Cerebellar nuclear complex (tissue), 1 donor: ENCODE measurements at places on chromosomes 3 and 15.

DNA sequence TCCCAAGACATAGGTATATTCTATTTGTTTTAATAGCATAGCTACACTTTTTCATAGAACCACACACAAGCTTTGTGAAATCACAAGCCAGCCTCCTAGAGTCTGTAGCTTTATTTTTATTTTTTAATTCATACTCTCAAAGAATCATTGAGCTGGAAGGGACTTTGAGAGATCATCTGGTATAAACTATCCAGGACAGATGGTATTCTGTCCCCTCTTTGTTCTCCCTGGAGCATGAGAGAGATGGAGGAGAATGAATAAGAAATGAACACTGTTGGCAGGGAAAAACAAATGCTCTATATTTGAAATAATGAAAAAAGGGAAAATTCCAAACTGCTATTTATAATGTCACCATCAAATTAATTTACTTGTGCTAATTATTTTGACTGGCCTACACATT is 338.7 kb upstream of the IL12A start:
- DNase-seq: no peak

GRCh38 chr15:94231723-94232468 is 535 bp downstream of the MCTP2 start:
- no peak for DNase-seq

GRCh38 chr15:78317145-78317836 is 17.9 kb upstream of the SKIC8 start:
- no peak for DNase-seq

DNA sequence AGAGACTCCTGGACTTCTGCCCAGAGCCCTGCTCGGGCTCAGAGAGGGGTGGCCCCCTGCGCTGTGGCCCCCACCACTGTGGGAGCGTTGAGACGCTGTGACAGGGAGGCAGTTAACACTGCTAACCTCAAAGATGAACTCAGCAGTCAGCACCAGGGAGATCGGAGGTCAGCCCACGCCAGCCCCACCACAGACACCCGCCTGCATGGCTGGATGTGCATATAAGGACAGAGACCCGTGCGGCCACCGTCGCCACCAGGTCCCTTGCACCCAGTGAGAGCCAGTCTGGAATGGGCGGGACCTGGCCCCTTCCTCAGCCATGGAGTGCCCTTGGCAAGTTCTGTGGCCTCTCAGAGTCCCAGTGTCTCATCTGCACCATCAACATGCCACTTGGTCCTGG is 48.5 kb upstream of the FURIN start:
- DNase-seq: no peak

DNA sequence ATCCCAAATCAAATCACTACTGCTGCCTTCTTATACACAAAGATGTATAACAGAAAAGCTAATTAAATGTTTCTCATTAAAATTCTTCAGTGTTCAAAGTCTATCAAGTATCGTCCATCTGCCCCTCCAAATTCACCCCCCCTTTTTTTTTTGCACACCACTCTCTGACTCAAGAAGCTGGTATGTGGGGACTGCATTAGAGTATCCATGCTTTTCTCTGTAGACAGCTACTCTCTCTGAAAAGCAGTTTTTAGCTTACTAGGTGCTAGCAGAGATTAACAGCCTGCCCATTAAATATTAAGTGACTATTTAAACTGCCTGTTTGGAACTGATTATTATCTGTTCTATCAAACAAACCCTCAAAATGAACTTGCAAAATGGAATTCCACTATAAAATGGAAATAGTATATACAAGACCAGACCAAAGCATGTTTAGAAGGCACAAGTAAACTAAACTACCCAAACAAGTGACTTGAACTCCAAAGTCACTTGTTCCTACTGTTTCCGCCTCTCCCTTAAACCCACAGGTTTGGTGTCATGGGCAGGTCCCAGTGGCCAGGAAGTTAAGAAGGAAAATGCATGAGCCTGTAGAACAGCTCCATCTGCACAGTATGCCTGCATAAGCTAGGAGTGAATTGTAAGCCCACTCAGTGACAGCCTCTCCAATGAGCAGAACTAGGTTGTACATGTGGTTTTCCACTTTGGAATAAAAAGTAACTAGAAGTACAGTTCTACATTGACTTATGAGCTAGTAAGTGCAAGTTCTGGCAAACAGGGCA is 32.5 kb downstream of the GBE1 start:
- no peak for DNase-seq

- DNase-seq: no peak
Observed at GRCh38 chr3:13690636-13691035, 141.7 kb downstream of the FBLN2 start.

GRCh38 chr15:69132977-69133861 is 27.2 kb upstream of the GLCE start:
- peak; percentile 95 for DNase-seq

GRCh38 chr3:141959589-141960554 is 83.4 kb downstream of the ATP1B3 start:
- no peak for DNase-seq

DNA sequence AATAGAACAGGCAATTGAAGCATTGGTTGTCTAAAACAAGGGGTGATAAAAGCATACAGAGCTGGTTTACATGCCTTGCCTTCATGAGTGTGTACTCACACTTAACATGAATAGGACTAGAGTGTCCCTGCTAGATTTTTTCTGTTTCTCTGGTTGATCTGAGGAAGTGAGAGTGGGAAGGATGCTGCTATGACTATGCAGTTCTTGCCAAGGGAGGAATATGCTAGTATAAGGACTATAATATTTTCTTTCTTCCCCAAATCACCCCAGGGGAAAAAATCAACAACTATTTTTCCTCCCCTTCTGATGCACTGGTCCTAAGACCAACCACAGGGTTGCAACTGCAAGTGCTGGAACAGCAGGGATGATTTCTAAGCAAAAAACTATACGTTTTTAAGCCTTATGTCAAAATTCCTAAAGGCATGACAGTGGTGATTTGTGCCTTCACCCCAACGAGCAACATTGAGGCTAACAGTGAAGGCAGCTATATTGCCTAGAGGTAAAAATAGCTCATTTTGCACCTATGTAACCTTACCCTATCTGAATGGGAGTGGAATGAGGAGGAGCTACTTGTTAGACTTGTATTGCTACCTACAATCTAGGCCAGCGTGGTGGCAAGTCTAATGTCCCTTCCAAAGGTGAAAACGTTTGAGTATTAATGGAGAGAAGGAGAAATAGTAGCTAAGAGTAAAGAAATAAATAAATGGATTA is 33.5 kb upstream of the USP8 start:
- no peak for DNase-seq

GRCh38 chr3:46076606-46077005 is 49.3 kb upstream of the XCR1 start:
- DNase-seq: no peak

- no peak for DNase-seq
Observed at GRCh38 chr3:106421909-106422308, 553.1 kb upstream of the CBLB start.

DNA sequence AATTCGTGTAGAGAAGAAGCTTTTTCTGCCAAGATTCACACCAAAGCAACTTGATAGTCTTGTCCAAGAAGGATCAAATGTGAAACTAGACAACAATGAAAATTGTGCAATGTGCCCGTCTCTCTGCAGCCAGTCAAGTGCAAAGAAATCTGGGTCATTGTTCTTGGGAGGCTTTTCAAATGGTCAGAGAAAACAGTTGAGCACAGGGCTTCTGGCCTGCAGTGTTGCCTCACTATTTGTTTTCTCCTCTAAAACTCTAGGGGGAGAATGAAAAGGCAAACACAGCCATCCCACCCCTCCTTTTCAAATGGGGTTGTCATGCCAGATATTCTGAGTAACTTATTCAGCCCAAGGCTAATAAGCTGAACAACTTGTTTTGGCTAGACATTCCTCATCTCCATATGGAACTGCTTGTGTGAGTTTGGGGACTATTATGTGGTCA is 417.6 kb upstream of the CDIN1 start:
- DNase-seq: no peak

DNA sequence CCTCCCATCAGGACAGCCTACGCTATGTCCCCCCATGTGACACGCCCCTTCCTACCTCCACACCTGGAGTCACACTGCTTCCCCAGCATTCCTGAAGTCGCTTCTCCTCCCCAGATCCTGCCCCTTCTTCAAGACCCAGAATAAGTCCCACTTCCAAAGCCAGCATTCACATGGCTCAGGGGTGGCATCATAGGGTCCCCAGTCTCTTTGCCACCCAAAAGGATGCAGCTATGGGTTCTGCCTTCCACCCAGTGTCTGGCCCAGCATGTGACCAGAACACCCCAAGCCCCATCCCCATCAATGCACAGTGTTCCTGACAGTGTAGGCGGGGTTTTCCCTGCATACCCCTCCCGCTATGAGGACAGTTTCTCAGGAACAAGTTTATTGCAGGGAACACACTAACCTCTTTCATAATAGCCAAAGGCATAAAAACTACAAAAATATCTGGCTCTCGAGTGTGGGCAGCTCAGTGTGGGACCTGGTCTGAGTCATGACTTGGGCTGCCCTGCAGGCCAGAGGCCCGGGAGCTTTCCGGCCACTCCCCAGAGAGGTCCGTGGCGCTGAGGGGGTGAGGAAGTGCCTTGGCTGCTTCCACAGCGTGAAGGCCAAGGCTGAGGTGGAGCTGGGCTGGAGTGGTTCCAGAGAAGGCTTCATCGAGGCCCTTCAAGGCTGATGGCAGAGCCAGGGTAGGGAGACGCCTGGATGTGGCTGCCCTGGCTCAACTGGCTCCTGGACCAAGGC is 5.8 kb downstream of the ISLR start:
- DNase-seq: no peak

- DNase-seq: no peak
Observed at GRCh38 chr3:15575446-15575845, 25.9 kb downstream of the HACL1 start.

GRCh38 chr3:186772701-186773417 is 10.5 kb upstream of the EIF4A2 start:
- DNase-seq: no peak

DNA sequence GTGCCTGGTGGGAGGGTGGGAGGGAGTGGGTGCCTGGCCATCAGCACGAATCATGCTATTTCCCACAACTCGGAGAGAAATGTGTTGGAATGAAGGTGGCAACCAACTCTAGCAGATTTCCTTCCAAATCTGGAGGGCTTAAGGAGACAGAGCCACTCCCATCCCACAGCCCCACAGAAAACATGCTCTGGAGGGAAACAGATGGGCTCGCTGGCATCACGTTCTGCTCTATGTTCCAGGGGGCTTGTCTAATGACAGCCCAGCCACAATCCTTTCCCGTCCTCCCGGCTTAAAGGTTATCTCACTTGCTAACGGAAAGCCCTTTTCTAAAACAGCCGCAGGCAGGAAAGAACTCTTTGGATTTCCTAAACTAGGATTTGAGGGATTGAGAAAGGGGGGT is 65.3 kb downstream of the ADAMTS17 start:
- DNase-seq: no peak

GRCh38 chr3:178455226-178455625 is 81.0 kb upstream of the KCNMB2 start:
- DNase-seq: no peak

- no peak for DNase-seq
Observed at GRCh38 chr15:99753066-99753465, 19.8 kb upstream of the LYSMD4 start.

DNA sequence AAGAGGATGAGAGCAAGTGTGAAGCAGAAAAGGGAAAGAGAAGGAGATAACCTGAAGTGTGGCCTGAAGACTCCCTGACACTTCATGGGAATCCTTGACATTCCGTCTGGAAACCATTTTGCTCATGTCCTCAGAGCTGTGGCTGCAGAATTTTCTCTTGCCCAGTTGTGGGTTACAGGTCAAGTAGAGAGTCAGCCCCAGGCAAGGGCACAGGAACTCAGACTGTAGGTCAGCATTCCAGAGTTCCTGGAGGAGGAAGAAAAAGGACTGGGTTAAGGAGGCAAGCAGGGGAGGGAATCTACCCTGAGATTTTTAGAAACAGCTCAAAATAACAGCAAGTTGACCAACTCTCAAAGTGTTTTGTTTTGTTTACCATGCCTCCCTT is 4.1 kb upstream of the THSD4 start:
- no peak for DNase-seq

DNA sequence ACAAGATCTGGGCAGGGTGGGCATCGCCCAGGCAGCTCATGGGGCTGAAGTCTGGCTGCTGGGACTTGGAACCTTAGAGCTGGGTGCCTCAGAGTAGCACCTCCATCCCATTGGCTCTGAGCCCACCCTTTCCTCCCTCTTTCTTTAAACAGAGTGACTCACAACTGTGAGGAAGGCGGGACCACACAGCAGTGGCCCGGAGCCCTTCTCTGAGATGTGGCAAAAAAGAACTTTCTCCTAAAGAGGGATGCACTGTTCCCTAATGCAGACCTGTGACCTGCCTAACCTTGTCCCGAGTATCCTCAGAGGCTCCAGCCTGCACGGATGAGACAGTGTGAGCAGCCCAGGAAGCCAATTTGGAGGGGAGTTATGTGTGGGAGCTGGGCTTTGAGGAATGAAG is 23.6 kb downstream of the PRR20G start:
- no peak for DNase-seq

DNA sequence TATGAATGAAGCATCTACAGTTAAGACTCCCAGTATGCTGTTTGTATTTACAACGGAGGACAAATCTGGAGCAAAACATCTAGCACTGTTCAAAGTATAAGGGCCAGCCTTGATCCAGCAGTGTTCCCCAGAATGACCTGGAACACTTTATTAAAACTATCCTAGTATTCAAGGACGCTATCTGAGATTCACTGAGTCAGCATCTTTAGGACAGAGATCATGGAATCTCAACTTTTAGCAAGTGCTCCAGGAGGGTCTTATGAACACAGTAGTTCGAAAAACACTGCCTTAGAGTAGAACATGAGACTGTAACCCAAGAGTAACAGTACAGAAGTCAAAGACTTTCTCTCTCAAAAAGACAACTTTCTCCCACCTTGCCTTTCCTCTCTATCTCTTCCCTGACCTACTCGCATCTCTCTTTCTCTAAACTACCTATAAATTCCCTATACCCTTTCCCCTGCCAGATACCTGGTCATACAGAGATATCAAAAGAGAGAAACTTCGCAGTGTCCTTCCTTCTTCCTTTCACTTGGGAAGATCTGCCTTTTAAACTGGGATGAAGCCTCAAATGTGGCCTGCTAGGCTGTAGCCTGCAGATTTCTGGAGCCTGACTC is 43.8 kb downstream of the AAGAB start:
- no peak for DNase-seq

DNA sequence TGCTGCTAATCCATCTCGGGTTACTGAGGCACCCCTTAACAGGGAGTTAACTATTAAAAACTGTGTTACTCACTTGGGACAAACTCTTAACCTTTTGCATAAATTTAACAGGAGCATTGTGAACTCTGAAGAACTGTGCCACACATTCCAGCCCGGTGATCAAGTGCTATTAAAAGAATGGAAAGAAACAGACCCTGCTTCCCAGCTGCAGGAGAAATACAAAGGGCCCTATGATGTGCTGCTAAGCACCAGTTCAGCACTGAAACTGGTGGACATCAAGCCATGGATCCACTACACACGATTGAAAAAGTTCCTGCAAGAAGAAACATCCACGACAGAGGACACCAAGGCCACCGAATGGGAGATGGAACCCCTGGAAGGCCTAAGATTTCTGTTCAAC is 114.7 kb upstream of the PLCL2 start:
- no peak for DNase-seq

DNA sequence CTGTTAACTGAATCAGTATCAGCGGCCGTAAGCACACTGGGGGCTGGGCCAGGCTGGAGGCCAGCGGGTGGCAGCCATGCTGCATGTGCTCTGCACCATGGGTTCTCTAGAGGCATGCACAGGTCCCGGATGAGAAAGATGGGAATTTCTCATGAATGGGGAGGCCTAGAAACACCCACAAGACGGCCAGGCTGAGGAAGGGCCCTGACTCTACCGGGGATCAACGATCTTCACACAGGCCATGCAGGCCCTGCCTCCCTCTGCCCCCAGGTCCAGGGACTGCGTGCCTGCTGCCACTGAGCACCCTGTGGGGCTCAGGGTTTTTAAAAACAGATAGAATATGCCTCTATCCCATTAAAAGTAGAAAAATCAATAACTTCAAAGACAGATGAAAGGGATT is 32.7 kb downstream of the SLC41A3 start:
- no peak for DNase-seq
